ENCODE measurements at places on chromosomes 1 and 21.

DNA sequence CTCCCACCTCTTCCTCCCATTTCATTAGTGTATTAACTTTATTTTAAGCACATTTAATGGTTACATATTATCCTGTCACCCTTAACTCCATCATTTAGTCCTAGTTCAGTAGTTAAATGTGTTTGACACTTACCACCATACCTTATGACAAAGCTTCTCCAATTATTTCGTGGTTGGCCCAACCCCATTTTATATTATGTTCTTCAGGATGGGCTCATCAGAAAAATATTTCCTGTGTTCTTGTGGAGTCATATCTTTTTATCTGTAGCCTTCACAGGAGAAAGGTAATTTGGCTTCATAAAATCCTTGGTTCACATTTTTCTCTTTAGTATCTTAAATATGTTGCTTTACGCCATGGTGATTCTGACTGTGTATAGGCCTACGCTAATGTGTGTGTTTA, 142.3 kb upstream of the COL6A1 start:
- peak; percentile 76 for DNase-seq

GRCh38 chr1:153953859-153954365, 4.5 kb downstream of the CRTC2 start:
- no peak for DNase-seq

DNA sequence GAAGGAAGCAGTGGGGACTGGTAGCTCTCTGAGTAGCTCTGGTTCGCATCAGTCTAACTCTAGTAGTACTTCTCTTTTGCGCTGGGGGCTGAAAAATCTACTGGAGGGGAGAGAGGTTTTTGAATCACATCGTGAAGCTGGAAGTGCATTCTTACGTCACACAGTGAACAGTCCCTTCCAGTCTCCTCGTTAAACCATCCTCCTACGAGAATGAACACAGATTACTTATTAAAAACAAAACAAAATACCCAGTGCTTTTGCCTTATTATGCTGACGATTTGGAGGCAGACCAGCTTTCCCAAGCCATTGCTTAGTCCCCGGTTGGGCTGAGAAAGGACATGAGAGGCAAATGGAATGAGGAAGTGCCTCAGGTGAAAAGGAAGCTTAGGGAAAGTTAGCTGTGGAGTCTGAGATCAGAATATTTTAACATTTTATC, 16.1 kb downstream of the HUNK start:
- DNase-seq: peak; percentile 36

- no peak for DNase-seq
These were observed 17.4 kb downstream of the PLOD1 start for GRCh38 chr1:11951901-11952300.

DNA sequence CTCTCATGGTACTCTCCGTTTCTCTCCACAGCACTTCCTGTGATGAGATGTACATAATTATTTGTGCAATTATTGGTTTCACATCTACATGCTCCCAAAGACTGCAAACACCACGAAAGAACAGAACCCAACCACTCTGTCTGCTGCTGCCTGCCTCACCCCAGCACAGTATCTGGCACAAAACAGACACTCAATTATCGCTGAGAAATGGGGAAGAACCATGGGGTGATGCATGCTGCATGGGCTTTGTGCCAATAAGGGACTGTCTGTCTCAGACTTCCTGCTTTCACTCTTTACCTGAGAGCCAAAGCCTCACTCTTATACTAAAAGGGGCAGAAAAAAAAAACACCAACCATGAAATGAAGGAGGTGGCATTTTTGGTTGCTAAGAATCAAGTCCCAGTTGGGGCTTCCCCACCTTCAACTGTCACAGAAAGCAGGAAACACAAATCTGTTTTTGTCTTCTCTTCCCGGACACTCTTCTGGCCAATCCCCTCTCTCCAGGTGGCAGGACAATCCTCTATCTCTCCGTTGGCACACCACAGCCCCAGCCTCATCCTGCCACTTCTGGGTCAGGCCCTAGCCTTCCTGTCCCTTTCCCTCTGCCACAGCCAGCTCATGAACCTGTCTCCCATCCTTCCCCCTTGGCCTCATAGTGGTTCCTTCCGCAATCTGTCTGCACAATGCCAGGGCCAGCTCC, 82.0 kb downstream of the TGFBR3 start:
- DNase-seq: no peak

GRCh38 chr1:45205910-45206721, at the start of gene ZSWIM5:
ZSWIM5 (minus strand) TSS chr1:45206605; CDS start chr1:45206350, 255 bp downstream.
- DNase-seq: peak; percentile 32

GRCh38 chr1:62424411-62424810, 12.4 kb upstream of the USP1 start:
- peak; percentile 51 for DNase-seq

DNA sequence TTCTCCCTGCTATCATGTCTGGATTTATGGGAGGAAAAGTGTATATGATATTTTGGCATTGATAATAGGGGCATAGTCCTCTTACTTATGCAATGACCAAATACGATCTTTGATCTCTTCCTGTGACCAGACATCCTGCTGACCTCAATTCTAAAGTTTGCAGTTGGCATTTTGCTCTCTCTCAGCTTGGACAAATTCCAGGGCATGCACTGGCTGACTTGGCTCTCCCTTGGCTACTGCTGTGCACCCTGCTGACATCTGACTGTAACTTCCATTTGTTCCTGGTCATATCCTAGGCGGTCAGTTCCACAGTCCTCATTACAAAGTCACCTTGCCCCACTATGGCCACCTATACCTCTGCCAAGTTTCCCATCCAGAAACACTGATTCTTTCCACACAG, 380.7 kb upstream of the NR5A2 start:
- DNase-seq: no peak

DNA sequence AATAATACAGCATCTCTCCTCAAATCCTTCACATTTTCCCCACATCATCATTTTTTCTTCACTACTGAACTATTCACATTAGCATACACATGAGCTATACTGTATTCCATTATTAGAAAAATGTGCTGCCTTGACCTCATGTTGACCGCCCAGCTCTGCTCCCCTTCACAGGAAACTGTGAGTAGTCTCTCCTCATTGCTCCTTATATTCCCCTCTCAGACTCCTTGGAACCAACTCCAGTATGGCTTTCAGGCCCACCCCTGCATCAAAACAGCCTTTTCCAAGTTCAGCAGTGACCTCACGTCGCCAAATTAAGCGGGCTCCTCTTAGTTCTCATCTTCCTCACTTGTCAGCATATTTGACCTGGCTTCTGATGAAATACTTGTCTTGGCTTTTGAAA, 59.2 kb upstream of the SPAG17 start:
- DNase-seq: peak; percentile 73

- no peak for DNase-seq
These were observed 38.7 kb downstream of the CHAF1B start for GRCh38 chr21:36423771-36424433.

DNA sequence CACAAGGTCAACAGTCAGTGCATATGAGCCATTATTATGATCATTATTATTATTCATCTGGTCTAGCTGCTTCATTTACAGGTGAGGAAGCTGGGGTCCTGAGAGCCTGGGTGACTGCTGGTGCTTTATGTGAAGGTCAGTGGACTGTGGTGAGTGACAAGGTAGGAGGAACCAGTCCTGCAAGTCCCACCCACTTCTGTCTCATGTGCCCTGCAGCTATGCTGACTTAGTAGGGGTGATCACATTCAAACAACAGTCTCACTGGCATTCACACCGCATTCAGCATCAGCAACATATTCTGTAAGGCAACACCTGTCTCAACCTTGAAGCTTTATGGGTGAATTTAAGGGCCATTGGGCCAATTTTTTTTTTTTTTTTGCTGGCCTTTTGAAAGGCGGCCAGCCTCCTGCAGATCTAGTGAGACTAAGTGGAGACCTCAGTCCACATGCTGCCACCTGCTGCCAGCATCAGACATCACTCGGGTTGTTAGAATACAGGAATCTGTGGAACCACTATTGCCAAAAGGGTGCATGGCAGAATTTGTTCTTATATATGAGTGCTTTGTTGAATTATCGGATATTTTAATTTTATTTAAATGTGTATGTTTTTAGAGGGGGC, 59.9 kb upstream of the CACNA1E start:
- DNase-seq: peak; percentile 14

DNA sequence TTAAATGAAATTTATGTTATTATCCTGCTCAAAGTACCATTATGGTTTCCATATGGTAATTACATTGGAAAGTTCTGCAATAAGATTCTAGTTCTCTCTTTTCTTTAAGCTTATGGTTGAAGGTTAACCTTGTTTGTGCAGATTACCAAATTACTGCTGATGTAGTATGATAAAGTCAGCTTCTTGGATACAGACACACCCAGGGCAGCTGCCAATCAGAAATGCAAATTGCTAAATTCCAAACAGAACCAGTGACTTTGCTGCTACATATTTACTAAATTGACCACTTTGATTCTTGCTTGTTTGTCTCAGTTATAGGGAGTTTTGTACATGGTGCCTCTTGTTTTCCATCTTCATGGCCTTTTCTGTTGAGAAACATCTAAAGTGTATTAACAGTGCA, 26.5 kb downstream of the GNAT2 start:
- DNase-seq: no peak

- peak; percentile 54 for DNase-seq
These were observed 8.7 kb downstream of the SLAMF8 start for GRCh38 chr1:159835356-159835755.

DNA sequence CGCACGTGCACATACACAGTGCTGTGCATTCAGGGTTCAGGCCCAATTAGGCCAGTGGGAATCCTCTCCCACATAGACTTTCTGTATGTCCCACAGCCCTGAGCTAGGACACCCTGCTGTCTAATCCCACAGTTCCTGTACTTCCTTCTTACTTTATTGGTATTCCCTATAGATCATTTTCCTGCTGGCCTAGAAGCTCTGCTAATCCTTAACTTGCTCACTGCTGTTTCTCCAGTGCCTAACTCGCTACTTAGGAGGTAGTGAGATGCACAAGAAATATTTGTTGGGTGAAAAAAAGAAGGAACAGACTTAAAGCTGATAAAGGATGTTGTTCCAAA, 34.1 kb upstream of the FHAD1 start:
- DNase-seq: no peak

GRCh38 chr1:113109908-113110554, 37.0 kb downstream of the LRIG2 start:
- peak; percentile 91 for DNase-seq

GRCh38 chr1:150560011-150560438, 10.8 kb downstream of the ADAMTSL4 start:
- peak; percentile 54 for DNase-seq

GRCh38 chr1:41546833-41547135, 62.3 kb upstream of the EDN2 start:
- no peak for DNase-seq

- DNase-seq: no peak
These were observed 112.6 kb upstream of the ADAR start for GRCh38 chr1:154720328-154721297.

DNA sequence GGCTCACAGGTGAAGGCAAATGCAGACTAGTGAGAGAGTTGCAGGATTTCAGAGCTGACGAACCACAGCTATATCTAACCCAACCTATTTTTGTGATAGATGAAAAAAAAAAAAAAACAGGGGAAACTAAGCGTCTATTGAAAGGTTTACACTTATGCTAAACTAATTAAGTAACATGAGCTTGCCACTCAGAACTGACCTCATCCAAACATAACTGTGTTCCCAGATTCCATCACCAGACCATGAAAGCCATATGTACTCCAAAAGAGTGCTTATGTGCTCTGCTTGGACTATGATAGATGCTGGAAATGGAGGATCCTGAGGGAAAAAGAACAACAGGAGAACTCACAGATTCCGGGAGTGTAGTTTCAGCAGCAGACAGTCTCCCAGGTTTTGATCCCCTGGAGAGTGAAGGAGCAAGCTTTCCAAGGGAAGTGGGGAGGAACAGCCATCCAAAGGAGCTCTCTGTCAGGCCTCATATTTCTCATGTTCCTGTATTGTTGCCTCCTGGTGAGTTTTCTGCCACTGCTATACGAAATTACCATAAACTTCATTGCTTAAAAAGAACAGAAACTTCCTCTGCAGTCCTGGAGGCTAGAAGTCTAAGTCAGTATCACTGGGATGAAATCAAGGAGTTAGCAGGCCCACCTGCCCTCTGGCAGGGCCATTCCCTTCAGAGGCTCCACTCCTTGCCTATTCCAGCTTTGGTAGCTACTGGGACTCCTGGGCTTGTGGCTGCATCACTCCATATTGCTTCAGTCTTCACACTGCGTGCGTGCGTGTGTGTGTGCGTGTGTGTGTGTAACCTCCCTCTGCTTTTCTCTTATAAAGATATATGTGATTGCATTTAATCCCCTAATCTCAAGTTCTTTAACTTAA, 38.1 kb downstream of the NIBAN1 start:
- no peak for DNase-seq

GRCh38 chr1:32199717-32200072, 700 bp upstream of the CCDC28B start:
- no peak for DNase-seq
